ENCODE measurements at places on chromosomes 2 and 18.

DNA sequence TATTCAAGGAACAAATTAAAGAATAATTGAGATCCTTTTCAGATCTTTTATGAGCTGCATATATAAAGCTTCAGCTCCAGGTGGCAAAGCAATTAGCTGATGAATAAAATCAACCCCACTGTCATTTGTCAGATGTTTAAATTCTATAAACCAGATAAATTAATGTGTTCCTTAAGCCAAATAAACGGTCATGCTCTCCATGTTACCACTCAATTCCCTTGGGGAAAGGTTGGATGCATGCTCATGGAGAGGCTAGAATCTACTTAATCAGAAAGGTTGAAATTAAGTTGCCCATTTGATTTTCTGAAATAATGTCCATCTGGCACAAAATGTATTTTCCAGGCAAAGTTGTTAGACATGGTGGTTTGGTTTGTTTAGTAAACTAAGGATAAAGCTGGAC lies 282.5 kb upstream of the SPRED2 start:
- DNase-seq, result no peak

DNA sequence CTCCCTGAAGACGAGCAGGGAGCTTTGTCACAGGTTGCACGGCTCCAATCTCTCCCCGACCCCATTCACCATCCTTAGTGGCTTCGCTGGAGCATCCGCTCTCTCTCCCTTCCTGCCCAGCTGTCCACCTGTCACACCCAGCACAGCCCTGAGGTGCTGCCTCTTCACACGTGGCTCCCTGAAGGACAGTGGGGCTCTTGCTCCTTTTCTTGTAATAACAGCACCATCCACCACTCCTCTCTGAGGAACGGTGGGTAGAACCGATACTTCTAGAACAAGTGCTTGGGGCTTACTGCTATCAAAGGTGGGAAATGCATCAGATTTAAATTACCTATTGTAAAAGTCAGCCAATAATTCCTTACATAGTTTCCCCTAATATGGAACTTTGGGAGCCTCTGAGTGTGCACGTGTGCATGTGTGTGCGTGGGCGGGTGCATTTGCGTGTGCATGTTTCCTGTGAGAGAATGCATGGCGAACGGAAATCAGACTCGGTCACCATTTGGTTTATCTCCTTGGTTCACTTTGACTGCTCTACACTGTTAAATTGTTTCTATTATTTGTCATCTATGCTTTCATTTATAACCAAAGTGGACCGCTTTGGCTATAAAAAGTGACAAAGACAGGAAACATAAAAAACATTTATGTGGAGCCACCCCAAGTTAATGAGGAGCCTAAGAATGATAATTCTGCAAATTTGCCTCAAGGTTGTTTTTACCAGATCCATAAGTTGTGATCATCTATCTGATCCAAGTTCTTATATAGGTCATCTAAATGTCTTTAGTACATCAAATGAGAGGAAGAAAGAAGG lies 39.1 kb downstream of the KLHL29 start:
- no peak for DNase-seq

DNA sequence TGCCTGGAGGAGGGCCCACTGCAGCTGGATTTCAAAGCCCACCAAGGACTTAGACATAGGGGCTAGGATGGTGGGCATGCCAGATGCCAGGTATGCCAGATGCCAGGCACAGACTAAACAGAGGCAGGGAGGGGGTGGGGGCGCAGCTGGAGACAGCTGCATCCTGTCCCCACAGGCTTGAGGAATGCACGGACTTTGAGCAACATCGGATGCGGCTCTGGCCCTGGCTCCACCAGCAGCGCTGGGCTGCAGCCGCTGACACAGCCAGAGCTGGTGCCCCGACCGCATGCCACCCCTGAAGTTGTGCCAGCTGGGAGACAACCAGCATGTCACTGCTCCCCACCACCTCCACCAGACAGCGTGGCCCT lies 39.5 kb downstream of the AQP12A start:
- no peak for DNase-seq

DNA sequence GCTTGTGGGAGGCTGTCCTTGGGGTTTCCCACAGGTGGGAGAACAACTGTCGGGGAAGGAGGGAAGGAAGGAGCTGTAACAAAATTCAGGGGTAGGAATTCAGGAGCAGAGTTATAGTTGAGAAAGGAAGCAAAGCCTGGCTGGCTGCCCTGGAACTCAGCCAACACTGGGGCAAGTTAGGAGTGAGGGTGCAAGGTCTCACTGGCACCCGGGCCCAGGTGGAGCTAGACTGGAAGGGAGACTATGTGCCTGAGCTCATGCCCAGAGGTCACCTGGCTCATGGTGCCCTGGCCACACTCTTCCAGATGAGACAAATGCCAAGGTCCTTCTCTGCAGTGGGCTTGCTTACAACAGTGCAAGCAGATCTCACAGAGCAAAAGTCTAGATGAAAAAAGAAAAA lies 75.6 kb upstream of the ARHGAP28 start:
- DNase-seq, result no peak

GRCh38 chr2:80392441-80392840 lies 87.9 kb upstream of the LRRTM1 start:
- no peak for DNase-seq
